ENCODE measurements at places on chromosomes 2 and 18.
A peak's percentile ranks its signal among the peaks of the same experiment; 100 is the strongest.

- DNase-seq = no peak
These were observed 378.4 kb downstream of the LPIN1 start for GRCh38 chr2:12124790-12125189.

GRCh38 chr2:111066062-111066593 lies 54.6 kb upstream of the BCL2L11 start:
- no peak for DNase-seq

GRCh38 chr18:34801774-34802173 lies 91.7 kb downstream of the DTNA start:
- no peak for DNase-seq

DNA sequence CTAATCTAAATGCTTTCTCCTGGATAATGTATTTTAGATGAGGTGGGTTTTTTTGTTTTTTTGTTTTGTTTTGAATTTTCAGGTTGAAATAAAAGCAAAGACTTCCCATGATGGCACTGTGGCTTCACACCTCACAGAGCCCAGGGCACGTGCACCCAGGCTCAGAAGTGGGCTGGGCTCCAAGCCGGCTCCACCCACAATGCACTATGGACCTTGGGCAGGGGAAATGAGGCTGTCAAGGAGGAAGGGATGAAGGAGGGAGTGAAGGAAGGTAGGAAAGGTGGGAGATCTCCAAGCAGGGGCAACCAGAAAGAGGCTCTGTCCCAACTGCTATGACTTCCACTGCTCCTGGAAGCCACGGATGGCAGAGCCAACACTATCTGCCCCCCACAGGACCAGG lies 60.4 kb downstream of the BIN1 start:
- no peak for DNase-seq

DNA sequence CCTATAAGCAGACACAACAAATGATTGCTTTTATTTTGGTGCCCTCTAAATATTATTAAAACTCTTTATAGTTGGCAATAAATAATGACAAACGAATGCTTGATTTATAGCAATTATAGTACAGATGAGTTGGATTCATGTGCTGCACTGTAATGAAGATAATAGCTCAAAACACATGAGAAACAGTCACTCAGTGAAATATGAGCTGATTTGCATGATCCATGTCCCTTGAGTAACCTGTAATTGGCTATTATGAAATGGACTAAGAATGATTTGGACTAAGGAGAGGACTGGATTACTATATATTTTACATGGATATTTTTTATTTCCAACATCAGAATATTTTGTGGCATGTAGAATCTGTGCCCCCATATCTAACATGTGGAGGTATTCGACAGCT lies 365.6 kb upstream of the UBE2E3 start:
- no peak for DNase-seq

DNA sequence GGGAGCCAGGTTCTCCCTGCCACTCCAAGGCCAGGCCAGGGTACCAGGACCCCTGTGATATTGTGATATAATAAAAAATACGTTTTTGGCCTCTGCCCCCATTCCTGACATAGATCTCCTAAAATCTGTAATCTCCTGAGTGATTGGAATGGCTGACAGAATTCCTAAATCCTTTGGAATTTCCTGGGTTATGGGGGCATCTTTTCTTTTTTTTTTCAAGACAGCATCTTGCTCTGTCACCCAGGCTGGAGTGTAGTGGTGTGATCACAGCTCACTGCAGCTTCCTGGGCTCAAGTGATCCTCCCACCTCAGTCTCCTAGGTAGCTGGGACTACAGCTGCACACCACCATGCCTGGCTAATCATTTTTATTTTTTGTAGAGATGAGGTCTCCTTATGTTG lies 26.2 kb upstream of the TUBB6 start:
- DNase-seq = no peak

GRCh38 chr2:9765611-9766531 lies 77.4 kb upstream of the TAF1B start:
- DNase-seq = no peak

GRCh38 chr2:167191588-167191987 lies 303.3 kb downstream of the XIRP2 start:
- no peak for DNase-seq

GRCh38 chr18:32450874-32451273 lies 19.8 kb downstream of the GAREM1 start:
- no peak for DNase-seq

- DNase-seq = no peak
These were observed 104.6 kb downstream of the EVA1A start for GRCh38 chr2:75456111-75456510.

DNA sequence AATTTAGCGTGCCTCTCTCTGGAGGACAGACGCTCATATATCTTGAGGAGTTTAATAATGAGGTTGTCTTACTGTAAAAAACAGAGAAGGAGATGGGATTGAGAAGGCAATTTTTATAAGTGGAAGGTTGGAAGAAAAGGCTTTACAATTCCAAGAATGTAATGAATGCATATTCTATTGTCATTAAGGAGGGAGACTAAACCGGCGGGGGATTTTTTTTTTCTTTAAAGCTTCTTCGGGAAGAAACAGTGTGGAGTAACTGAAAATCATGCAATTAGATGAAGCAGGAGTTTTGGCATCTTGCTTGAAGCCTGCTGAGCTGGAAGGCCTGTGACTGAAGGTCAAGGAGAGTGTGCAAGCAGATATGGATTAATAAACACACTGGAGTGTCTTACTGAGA lies 124.4 kb downstream of the HRH4 start:
- no peak for DNase-seq

DNA sequence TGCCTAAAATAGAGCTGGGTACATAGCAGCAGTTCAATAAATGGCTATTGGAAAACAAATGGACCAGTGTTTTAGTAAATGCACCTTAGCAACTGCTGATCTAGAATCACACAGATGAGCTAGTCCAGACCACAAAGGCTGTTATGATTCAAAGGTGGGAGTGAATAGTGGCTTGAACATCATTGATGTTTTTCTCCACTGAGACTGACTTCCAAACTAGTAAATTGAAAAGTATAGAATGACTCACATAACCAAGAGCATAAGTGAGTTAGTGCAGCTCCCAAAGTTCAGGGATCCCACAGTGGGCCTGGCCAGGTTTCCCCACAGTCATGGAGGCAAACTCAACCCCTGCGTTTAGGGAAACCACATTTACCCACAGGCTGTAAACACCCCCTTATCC lies 106.7 kb upstream of the YPEL5 start:
- DNase-seq = no peak

- DNase-seq = no peak
These were observed 71.4 kb downstream of the OLA1 start for GRCh38 chr2:174176898-174177297.

GRCh38 chr18:79608535-79608934 lies 71.1 kb upstream of the CTDP1 start:
- DNase-seq = no peak

DNA sequence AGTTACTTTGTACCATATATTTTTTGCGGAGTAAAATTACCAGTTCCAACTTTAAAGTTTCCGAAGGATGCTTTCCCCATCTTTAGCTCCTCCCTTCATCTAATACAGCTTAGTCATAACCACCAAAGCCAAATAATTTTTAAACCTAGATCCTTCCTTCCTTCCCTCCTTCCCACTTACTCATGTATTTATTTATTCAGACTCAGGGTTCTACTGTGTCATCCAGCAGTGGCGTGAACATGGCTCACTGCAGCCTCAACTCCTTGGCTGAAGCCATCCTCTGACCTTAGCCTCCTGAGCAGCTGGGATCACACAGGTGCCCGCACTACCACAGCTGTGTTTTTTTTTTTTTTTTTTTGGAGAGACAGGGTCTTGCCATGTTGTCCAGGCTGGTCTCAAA lies 4.4 kb downstream of the LPIN2 start:
- DNase-seq = no peak

GRCh38 chr2:40559175-40559574 lies 107.3 kb upstream of the SLC8A1 start:
- DNase-seq = no peak

DNA sequence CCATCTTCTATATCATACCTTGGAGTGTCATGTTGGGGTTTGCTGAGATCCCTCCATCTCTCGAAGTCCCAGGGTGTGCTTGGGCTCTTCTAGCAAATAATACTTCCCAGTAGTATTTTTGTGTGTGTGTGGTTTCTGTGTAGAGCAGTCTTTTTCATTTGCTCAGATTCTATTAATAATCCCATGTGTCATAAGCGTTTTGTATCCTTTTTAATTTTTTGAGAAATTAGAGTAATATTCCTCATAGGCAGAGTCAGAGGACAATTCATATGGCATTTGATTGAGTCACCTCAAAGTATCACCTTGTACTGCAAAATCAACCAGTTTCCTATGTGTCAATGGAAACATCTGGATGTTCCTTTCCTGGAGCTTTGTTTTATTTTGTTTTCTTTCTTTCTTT lies 37.4 kb upstream of the PPP1R1C start:
- no peak for DNase-seq

DNA sequence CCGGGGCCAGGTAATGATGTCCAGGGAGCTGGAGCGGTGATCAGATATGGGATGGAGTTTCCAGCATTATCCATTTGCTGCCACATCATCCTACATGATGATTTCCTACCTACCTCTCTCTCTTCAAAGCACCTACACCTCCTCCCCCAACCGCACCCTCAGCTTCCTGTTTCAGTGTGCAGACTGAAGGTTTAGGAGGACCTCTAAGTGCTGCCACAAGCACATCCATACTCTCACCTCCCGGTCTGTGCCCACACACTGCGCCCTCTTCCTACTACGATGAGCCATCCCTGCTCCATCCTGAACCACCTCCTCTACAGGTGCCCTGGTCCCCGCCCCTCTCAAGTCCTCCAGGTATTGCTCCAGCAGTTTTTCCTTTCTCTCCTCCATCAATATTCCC lies 123.7 kb downstream of the ALPK2 start:
- DNase-seq = peak; percentile 8

DNA sequence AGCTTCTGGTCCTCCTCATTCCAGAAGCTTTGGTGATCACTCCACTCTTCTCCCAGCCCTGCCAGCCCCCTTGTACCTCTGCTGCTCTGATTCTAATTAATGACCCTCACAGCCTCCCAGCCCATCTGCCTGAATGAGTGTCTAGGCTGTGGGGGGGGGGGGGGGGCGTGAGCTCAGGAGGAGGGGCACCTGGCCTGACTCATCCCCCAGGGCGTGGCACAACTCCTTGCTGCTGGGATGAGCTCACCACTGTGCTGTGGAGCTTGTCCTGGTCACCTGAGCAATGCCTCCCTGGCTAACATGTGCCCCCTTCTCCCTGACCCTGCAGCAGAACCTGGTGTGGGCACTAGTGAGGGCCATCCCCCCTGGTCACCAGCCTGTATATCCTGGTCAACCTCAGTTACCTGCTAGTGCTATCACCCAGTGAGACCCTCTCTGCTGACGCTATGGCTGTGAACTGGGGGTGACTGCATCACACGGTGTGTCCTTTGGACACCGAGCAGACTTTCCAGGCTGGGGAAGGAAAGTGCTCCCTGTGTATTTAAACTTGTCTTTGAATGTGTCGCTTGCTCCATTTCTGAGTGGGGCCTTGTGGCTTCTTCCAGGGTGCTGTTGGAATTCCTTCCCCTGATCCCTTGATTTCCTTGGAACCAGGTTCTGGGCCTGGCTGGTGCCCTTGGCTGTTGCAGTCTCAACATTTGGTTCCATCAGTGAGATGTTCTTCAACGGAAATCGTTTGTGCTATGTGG lies 41.5 kb upstream of the PUM2 start:
- no peak for DNase-seq

DNA sequence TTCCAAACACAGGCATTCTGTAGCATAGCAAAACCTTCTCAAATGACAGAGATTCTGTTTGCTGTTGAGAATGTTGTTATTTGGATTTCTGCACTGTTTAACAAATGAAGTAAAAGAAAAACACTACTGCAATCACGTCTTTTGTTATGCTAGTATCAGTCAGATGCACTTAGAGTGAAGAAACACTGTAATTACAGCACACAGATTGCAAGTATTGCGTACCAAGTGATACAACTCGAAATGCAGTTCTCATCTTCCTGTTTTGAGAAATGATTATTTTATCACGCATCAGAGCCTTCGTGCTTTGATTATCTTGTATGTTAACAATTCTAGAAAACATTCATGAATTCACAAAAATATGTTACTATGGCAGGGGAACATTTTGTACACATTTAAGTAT lies 41.8 kb upstream of the KLF11 start:
- DNase-seq = no peak

DNA sequence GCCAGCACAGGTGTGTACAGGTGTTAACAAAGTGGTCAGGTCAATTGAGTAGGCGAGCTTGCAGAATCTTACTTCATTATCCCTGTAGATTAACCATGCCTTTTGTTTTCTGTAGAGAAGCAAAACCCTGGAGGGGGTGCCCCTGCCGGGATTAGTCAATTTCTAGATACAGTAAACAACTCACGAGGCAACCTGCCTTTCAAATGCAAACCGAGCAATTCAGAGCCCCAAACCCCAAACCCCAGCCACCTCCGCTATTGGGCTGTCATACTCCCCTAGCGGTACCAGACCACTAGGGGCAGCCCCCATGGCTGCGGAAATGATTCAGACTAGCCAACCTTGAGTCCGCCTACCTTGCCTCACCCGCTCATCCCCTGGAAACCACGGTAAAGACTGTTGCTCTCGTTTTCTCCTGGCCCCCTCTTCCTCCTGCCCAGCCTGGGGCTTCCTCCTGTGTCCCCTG lies 61.4 kb upstream of the KIF5C start:
- DNase-seq = peak; percentile 57

DNA sequence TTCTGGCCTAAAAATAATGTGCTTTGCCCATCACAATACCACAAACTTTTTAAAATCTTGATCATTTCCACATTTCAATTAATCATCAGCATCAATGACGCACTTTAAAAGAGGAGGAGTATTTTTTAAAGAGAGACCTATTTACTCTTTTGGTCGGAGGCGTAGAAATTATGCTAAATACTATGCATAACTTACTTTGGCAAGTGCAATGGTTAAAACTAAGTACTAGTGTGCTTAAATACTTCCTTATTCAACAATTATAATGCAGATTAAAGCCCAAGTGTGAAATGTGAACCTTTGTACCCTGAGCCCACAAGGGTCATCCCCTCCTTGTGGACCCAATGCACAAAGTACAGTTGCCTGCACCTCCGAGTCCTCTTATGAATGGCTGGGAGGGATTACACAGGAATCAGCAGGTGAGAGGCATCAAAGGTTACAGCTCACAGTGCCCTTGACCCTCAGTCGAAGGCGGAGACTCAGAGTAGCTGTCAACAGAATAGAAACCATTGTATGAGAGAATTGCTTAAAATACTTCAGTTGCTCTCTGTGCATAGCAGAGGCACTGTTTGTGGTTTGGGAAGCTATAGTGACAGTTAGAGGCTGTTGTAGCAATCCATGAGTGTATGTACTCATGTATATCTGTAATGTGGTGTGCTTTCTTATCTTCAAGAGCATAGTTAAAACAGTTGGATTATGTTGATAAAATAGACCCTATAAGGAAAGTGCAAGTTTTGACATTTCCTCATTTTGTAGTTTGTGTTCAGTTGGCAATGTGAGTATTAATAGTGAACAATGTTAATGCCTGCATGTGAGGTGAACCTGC lies 151.7 kb upstream of the ITGA4 start:
- DNase-seq = peak; percentile 7
